CD4-positive, alpha-beta memory T cell (primary cell): ENCODE measurements at places on chromosomes 2 and 18. TPM values are rescaled to one million over a fixed set of nuclear protein-coding genes. Genes with fewer than 3 reads are reported as not detected.

GRCh38 chr2:181686576-181687185, 6.4 kb upstream of the NEUROD1 start:
- no peak for DNase-seq

MC2R gene
- total RNA-seq = not detected

DNA sequence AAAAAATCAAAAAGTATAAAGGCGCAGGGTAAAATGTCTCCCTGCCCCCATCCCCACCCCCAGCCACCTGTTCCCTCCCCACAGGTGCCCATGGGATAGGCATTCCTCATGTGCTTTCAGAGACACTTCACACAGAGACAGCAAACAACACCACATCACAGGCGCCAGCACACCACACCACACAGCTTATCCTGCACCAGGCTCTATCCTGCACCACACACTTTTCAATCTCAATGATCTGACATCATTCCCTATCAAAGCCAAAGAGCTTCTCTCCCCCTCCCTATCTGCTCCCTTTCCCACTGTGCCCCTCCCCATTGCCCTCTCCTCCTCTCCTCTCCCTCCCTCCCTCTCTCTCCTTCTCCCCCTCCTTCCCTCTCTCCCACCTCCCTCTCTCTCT, 15.5 kb downstream of the FAM178B start:
- no peak for DNase-seq

DNA sequence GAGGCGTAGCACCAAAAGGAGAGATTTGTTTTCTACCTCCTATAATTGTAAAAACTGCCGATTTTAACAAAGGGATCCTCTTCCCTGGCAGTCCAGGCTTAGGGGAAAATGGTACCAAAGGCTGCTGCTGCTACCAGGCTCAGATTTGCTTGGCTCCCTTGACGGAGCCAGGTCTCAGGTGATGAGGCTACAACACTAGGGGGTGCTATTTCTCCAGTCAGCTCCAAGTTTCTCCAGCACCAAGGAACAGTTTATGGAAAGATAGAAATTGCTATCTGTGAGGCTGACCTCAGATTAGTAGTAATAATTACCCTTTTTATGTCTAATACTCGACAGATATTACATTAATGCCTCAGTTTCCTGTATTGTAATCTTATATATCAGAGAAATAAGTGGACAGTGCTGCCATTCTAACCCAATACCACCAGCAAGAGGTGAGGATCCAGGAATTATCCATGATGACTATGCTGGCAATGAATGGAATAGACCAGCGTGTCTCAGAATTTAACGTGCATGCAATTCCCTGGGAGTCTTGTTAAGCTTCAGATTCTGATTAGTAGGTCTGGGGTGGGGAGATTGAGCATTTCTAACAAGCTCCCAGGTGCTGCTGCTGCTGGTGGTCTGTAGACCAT, 111.3 kb downstream of the ESCO1 start:
- DNase-seq = peak; percentile 20

- DNase-seq = no peak
Measured at GRCh38 chr18:33051407-33051806, 278.6 kb upstream of the KLHL14 start.

GRCh38 chr18:7824970-7825369, 257.9 kb downstream of the PTPRM start:
- no peak for DNase-seq
